NCI-H460 (cell line): ENCODE measurements at places on chromosomes 2 and 18.

DNA sequence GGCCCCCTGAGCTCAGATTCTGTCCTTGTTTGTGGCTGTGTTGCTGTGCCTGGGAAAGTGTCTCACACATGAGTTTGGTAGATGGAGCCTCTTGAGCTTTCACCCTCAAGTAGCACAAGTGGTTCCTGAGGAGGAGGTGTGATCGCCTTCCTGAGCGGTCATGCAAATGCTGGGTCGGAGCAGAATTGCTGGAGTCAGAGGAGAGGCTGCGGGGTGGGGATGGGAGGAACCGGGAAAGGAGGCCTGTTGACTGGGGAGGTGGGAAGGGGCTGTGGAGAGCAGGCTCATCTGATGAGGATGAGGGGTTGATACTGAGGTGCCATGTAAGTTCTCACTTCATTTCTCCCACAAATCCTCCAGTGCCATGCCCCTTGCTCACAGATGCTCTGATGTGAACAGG lies 48.4 kb upstream of the ATG16L1 start:
- DNase-seq: no peak

DNA sequence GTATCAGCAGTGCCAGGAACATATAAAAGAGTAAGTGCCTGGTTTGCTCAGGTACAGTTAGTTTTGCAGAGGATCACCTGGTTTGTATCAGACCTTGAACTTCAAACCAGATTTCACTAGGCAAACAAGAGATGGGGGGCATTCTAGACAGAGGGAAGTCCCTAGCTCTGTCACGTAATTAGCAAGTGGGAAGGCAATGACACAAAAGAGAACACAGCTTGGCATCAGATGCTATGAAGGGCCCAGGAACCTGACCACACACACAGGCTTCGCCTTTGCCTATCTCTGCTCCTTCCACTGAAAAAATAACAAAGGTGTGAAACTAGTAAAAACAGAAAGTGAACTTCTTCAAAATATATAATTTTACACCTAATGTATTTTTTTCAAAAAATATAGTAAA lies 62.6 kb downstream of the CERKL start:
- DNase-seq: no peak

DNA sequence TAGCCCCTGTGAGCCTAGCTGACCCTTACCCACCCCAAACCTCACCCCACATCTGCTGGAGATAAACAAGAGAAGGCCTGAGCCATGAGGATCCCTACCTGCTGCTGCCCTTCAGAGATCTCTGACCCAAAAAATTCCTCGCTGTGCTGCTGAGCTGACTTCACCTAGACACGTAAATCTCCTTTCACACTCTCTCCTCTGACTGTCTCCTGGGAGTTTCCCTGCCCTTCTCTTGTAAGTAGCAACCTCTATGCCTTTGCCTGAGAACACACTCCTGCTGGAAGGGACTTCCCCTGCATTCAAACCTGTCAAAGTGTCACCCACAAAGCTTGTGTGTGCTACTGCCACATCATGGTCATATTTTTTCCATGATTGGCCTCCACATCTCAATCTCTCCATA lies 134.2 kb upstream of the NOL4 start:
- no peak for DNase-seq

GRCh38 chr2:9179572-9180201 lies 26.9 kb upstream of the ASAP2 start:
- peak; percentile 90 for DNase-seq

GRCh38 chr18:77046409-77046808 lies 86.2 kb downstream of the MBP start:
- no peak for DNase-seq
